CD4-positive, alpha-beta T cell treated with Interleukin-17A for 1 hour (primary cell): ENCODE measurements at places on chromosomes 7 and 10.

GRCh38 chr7:147079083-147079482 is 962.5 kb downstream of the CNTNAP2 start:
- no peak for DNase-seq

- no peak for DNase-seq
Measured at GRCh38 chr10:75332081-75332480, 69.5 kb downstream of the ZNF503 start.

DNA sequence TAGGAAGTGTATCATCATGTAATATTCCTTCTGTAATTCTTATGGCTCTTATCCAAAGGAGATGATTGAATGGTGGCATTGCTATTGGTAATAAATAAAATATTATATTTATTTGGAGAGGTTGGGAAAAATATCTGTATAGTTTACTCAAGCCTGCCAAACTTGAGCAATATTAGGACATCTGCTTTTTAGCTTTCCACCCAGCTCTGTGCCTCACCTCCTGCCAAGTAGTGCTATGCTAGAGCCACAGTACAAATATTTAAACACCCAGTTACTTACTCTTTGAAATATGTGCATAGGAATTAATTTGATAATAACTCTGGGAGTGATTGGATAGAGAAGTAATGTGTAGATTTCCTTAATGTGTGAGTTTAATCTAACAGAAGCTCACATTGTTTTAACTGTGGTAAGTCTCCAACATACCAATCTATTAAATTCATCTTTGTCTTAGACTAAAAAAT is 129.2 kb downstream of the BBS9 start:
- no peak for DNase-seq

DNA sequence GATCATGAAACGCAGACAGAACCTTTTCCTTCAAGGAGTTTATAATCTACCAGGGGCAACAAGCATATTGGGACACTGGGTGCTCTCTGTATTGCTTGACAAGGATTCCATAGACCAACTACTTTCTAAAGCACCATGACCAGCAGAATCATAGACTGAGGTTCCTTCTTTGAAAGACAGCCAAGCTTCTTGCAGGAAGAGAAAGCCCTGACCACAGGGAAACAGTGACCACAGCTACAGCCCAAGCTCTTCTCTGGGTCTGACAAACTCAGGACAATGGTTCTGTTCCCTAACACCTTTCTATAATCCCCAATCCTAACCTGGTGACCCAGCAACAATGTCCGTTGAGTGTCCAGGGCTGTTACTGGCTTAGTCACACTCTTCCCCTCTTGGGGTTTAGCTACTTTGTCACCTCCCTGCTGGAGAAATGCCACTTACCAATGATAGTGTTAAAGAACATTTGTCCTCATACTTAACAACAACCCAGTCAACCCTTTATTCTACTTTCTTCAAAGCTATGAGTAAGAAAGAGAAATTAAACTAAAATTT is 155.7 kb downstream of the JAZF1 start:
- DNase-seq, result no peak

GRCh38 chr10:108422286-108422685 is 1257.8 kb upstream of the SORCS1 start:
- DNase-seq, result no peak

GRCh38 chr7:158536871-158537515 is 50.6 kb downstream of the PTPRN2 start:
- DNase-seq, result no peak

DNA sequence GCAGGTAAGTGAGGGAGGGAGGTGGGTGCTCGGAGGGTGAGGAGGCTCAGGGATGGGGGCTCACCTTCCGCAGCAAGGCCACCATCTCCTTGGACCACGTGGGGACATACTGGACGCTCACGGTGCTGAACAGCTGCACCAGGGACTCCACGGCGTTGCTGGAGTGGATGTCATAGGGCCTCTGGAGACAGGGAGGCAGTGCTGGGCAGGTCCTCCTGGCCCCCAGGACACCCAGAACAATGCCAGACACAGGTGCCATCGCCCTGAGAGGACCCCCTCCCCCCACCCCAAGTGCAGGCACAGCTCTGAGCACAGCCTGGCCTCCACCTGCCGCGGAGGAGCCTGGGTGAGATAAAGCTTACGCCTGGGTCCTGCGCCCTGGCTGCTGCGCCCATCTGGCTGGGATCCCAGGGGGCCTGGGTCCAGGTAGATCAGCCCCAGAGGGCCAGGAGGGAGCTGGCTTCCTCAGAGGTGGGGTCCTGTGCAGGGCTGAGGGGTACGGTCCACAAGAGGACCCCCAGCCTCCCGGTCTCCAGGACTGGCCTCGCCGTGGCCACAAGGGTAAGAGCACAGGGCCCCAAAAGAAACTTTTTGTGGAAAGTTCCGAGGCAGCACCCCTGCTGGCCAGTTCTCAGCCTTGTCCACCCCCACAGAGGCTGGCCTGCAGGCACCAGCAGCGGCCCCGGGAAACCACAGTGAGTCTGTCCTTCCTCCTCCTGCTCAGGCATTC is 37.8 kb downstream of the DPYSL4 start:
- DNase-seq, result no peak

GRCh38 chr10:110408203-110408871 is 89.4 kb upstream of the DUSP5 start:
- DNase-seq, result no peak

GRCh38 chr10:114956466-114956865 is 18.5 kb downstream of the TRUB1 start:
- DNase-seq, result no peak

DNA sequence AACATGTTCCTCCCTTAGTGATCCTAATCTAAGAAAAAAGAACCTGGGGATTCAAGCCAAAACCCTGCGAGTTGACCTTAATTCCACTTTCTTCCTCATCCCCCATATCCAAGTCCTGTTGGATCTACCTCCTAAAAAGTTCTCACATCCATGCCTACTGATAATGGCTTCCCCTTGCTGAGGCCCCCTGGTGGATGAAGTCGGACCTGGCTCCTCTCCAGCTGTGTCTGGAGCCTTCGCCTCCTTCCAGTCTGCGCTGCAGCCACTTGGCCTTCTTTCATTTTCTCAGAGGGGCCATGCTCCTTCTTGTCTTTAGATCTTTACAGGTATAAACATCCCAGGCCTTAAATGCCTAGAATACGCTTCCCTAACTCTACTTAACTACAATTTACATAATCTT is 8.1 kb downstream of the PDE1C start:
- DNase-seq, result no peak

GRCh38 chr7:28706584-28706983 is 251.5 kb downstream of the TRIL start:
- DNase-seq, result no peak

DNA sequence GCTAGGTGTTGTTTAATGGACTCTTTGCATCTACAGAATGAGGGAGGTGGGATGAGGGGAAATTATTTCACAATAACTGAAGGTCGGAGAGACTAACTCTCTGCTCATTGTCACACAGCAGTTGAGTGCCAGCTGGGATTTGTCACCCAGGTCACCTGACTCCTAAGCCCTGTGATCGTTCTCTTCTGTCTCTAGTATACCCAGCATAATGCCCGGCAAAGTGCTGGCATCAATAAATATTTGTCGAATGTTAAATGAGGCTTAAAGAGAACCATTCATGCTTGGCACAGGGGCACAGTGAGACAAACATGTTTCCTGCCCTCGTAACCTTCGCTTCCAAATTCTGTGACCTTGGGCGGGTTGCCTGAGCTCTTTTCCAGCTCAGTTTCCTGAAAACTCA is 70.8 kb downstream of the TCF7L2 start:
- no peak for DNase-seq

GRCh38 chr7:138067774-138068173 is 8.5 kb upstream of the AKR1D1 start:
- no peak for DNase-seq

- DNase-seq, result no peak
Measured at GRCh38 chr10:36253731-36254130, 611.6 kb upstream of the FZD8 start.

- DNase-seq, result no peak
Measured at GRCh38 chr7:139560678-139561077, 37.2 kb downstream of the CLEC2L start.

GRCh38 chr10:6300106-6300783 is 97.5 kb downstream of the PFKFB3 start:
- peak; percentile 52 for DNase-seq

GRCh38 chr10:86439544-86439943 is 72.9 kb upstream of the GRID1 start:
- no peak for DNase-seq
